Stimulated activated CD4-positive, alpha-beta T cell treated with anti-CD3 and anti-CD28 coated beads, Interleukin-15, amount 100 ng/mL, for 24 hours (primary cell): ENCODE measurements at places on chromosomes 2 and 18.

- no peak for DNase-seq
These were observed 182.6 kb upstream of the CHAC2 start for GRCh38 chr2:53584986-53585385.

DNA sequence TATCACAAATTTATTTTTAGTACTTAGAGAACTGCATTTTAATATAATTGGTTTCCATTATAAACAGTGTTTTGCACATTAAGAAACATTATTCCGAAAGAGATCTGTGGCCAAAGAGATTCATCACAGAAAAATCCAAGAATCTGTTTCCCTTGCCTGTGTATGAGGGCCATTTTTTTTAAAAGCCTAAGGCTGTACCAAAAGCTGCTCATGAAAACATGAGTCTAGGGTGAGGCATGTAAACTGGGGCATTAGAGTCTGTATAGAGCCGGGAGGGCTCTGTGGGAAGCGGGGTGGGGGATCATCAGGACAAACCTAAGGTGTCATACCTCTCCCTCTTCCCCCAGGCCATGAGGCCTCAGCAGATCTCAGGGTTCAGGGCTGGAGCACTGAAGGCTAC lies 223.8 kb downstream of the FBXO15 start:
- DNase-seq, result no peak

- DNase-seq, result no peak
These were observed 23.5 kb downstream of the CIB4 start for GRCh38 chr2:26617588-26618083.

DNA sequence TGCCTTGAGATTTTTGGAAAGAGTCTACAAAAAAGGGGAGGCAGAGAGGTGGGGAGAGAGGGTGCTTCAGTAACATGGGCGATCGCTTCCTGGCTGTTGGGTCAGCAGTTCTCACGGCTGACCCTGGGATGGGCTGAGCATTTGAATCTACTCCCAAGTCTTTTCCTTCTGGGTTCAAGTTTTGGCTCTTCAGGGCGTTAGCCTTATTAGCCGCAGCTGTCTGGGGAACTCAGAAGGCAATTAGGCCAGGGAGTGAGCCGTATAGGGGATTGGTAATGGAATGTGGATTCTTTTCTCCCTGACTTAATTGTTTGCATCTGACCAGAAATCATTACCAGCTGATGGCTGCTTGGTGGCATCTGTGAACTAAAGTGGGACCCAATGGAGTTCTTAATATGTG lies 250.5 kb upstream of the SKOR2 start:
- DNase-seq, result no peak

DNA sequence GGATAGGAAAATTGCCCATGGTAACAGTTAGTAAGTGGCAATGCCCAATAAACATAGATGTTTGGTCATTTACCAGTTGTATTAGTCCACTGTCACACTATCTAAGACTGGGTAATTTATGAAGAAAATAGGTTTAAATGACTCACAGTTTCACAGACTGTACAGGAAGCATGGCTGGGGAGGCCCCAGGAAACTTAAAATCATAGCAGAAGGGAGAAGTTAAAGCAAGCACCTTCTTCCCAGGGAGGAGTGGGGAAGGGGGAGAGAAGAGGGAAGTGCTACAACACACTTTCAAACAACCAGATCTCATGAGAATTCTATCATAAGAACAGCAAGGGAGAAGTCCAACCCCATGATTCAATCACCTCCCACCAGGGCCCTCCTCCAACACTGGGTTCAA lies 23.4 kb downstream of the NR4A2 start:
- DNase-seq, result no peak

DNA sequence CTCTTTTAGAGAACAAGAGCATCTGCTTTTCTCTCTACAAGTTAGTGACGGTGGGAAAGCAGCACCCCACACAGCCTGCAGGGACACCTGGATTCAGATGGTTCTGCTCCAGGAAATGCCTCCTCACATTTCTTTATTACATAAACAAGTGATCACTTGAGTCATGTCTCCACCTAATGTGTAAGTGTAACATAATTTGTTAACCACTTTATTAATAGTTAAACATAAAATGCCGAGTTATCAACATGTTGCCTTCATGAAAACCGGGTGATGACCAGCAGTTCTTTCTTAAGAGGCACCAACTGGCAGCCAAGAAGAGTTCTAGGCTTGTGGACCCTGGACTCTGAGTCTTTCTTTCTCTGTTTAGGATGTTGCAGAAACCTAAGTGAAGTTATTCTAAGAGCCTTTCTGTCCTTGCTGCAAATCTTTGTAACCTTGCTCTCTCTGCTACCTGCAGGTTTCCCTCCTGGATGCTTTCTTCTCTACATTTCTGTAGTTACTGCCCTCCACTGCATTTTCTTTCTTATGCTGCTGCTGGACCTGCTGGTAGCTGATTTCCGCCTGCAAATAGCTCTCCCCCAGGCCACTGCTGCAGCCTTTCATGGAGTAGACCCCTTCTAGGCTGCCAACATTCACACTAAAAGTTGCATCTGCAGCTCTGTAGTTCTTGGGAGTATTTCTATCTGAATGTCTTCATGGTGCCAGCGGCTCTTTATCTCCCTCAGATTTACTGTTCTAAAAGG lies 24.3 kb downstream of the UPP2 start:
- DNase-seq, result no peak

DNA sequence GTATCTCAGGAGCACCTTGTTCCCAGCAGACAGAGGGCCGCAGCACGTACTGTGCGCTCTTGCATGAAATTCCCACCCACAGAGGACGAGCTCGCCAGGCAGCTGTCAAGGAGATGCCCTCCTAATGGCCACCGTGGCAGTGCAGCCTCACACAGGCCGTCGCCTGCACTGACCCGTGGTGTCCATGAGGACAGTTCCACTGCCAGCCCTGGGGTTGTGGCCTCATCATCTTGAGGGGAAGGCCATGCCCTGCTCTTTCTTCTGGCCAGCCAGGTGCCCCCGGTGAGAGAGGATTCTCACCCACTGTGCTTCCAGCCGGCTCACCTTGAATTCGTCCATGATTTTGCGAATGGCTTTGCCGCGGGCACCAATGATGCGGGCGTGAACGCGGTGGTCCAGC lies 42.0 kb downstream of the ANO7 start:
- no peak for DNase-seq
